ENCODE measurements at places on chromosomes 7 and 10. TPM values are rescaled to one million over a fixed set of nuclear protein-coding genes. Genes with fewer than 3 reads are reported as not detected.

DNA sequence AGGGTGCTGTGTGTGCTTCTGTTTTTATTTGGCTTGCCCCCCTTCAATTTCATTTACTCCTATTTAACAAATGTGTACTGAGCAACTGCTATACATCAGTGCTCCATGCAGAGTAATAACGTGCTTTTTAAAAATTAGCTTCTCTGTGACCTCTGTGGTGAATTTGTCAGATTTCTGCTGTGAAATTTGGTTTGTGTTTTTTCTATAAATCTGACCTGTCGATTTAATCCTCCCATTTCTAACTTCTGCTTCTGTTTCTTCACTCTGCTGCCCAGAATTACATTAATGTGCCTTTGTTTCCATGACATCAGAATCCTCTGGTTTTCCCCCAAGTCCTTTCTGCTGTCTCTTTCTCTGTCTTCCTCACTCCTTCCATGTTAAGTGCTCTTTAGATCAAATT, 123.8 kb upstream of the CACNA2D1 start:
- no peak for DNase-seq

GRCh38 chr10:19877466-19878255, 61.4 kb downstream of the PLXDC2 start:
- DNase-seq = no peak

GRCh38 chr7:4868493-4868892, 6.7 kb upstream of the PAPOLB start:
- no peak for DNase-seq

- no peak for DNase-seq
Observed at GRCh38 chr10:125265579-125265955, 105.2 kb upstream of the CTBP2 start.

DNA sequence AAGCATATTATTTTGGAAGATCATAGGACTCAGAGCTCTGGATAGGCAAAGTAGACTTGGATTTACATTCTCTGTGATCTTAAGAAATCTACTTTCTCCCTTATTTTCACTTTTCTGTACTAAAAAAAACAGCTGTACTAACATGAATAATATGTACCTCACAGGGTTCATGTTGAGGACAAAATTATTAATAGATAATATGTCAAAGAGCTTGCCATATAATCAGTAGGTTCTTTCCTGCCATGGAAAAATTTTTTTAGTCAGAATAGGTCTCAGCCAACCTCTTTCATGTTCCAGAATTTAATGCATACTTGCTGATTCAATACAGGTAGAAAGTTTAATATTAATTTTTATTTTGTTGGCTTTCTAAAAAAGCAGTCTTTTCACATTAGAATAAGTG, 780.3 kb upstream of the C7orf33 start:
- DNase-seq = no peak

DNA sequence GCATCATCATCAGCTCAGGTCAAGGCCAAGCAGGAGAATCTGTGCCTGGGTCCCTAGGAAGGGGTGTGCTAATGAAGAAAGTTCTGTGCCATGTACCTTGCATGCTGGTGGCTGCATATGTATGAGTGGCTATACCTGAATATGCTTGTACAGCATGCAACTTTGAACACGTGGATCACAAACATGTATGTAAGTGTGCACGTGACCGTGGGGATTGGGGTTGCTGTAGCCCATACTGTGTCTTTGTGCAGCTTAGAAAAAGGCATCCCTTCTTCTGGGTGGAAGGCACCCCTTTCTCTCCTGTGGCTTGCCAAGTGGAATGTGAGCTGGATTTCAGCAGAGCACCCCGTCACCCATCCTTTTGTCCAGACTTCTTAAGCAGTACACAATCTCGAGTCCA, 13.8 kb downstream of the EMX2 start:
- no peak for DNase-seq

GRCh38 chr10:64096941-64097340, 575.7 kb downstream of the REEP3 start:
- DNase-seq = no peak

- no peak for DNase-seq
Observed at GRCh38 chr10:130358981-130359650, 222.9 kb downstream of the GLRX3 start.

DNA sequence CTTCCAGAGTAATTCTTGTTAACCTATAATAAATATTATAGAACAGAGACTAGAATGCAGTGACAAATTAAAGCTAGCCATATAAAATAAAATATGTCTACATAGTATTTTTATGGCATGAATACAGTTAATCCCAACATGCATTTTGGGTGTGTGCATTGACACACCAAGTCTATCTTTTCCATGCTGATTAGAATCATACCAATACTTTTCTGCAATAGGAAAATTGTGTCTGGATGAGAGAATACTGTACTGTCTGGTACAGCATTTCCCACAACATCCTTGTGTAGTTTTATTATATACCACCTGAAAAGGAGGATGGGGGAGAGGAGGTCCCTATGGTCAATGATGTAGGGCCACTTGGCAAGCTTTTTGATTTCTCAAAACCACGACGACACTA, 100.3 kb downstream of the ARHGAP21 start:
- no peak for DNase-seq

- DNase-seq = no peak
Observed at GRCh38 chr10:86840498-86840897, 84.1 kb downstream of the BMPR1A start.

DNA sequence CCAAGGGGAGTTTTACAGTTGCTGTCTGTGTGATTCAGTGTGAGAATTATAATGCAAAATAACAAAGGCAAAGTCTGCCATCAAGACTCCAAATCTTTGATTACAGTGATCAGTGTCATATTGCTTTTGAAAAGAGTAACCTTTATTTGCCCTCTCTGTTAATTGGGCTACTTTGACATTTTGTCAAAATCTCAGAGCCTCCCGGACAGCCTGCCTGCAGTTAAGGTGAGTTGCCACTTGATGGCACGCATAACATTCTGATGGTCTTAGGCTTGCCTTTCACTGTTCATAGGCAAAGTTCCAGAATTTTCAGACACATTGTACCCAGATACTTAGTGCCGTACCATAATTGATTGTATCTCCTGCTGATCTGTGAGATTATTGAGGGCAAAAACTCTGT, 253.5 kb downstream of the ABCA13 start:
- DNase-seq = no peak

DNA sequence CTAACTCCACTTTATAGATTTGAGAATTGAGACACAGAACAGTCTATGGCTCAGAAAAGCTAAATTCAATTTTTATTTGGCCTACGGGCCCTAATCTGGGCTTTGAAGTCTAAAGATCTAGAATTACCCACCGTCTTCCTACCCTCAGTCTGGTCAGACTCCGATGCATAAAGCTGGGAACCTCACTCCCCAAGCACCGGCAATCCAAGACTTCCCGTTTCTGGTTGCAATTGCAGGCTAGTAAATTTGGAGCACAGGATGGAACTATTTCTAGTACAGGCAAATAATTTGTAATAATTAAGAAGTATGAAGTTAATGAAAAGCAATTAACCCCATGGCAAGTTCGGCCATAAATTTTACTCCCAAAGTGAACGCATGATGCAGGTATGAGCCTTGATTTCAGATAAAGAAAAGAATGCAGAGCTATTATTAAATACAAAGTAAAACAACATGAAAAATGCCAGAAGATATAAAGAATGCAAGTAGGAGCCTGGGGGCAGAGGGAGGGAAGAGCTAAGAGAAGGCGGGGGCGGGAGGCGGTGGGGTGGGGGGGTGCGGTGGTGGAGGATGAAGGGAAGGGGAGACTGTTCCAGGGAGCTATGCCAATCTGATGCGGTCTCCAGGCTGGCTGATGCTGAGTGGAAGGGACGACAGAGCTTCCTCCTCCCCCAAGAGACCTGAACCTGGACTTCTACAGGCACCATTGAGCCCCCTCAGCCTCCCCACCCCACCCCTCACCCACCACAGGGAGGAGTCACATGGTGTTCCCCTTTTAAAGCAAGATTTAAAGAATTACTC, 45.1 kb downstream of the BPGM start:
- DNase-seq = peak; percentile 74

DNA sequence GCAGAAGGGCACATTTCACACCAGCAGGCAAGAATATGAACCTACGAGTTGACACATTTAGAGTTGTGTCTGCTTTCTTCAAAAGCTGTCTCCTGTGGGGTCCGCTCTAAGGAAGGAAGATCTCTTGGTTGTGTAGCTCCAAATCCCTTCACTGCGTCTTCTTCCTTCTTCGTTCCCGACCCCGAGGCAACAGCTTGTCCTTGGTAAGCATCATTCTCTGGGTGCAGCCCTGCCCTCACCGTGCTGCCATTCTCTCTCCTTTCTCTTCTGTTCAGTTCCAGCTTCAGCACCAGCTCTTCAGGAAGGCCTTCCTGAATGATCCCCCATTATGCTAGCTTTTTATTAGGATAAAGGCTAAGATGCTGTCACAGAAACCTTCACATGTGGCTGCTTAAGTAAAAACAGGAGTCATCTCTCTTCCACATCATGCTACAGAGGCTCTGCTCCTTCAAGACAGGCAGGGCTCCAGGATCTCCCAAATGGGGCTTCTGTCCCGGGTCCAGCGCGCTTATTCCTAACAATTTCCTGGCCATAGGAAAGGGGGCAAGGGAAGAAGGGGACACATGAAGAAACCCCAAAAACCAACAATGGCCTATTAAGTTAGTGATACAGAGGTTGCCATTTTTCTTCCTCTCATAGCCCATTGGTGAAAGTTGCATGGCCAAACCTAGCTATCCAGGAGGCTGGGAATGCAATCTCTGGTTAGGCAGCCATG, 52.2 kb upstream of the SHH start:
- no peak for DNase-seq

- DNase-seq = no peak
Observed at GRCh38 chr7:43754596-43754995, 3.9 kb upstream of the BLVRA start.

DNA sequence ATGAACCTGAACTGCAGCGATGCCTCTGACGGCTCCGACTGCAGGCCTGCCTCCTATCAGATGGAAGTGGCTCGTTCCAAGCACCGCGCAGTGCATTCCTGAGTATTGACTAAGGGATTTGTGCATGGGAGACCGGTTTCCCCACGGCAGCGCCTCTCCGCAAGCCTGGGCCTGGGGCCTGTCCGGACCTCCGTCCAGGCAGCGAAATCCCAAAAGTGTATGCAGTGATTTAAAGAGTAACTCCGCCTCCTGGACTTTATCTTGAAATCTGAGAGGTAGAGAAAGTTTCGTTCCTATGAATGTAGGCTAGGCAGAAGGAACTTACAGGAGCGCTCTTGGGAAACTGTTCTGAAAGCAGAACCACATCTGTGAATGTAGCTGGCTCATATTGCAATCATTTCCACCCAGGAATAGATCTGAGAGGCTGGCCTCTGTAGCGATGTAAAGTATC, 106.2 kb upstream of the CELF2 start:
- peak; percentile 78 for DNase-seq

- DNase-seq = no peak
Observed at GRCh38 chr7:39392151-39392550, 174.1 kb upstream of the YAE1 start.

DNA sequence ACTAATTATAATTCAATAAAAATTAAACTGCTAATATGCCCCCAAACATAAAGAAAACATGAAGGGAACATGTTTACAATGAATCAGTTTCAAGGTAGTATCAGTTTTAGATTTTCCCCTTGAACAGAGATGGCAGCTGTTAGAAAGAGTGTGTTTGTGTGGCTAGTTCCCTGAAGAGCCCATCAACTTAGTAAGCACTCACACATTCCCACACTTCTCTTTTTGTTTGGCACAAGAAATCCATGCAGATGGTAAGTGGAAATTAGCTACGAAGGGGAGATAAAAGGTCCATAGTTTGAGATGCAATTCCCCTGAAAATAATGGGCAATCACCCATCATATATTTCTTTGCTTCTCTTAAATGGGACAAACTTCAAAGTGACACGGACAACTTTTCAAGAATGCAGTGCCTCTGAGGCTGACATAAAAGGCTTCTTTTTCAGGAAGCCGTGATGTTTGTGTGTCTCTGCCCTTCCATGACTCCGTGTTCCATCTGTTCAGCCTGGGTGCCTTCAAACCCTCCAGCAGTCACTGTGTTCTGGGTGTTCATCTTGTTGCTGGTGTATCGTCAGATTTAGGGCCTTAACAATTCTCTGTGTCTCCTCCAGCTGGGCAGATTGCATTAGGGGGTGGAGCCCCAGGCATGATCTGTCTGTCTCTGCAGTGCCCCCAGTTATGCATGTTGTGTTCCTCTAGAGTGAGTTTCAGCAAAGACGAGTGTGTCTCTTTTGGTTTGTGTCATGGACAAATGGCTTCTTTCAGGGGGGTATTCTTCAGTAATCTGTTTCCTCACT, 259.5 kb upstream of the NPY start:
- no peak for DNase-seq

- DNase-seq = no peak
Observed at GRCh38 chr10:43375401-43376020, 4.1 kb downstream of the FXYD4 start.

DNA sequence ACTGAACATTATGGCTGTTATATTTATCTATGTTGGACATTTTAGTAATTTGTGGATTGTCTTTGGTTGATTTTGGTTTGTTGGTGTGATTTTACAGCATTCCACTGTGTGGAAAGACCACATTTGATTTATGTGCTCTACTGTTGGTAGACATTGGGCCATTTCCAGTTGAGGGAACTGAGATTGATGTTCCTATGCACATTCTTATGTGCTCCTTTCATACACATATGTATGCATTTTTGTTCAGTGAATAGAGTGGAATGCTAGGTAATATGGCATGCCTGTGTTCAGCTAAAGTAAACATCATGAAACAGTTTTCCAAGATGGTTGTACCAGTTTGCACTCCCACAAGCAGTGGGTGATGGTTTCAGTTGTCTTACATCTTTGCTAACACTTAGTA, 15.1 kb downstream of the CACNB2 start:
- no peak for DNase-seq

DNA sequence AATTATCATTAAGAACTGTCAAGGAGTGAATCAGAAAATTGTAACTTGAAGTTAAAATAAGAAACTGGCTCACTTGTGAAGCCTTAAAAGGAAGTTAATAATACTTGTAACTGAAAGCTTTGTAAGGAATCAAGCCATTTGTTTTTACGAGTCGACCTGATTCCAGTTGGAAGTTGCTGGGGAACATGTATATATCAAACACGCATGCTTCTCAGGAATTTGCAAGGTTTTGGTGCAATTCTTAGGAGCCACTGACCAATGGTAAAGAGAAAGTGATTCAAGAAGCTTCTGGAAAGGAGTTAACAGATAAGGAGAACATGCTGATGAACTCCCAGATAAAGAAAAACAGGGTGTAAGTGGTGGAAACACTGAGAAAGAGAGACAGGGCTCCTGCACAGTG, 56.4 kb downstream of the ETV1 start:
- no peak for DNase-seq

GRCh38 chr10:59856104-59856503, 50.3 kb downstream of the CCDC6 start:
- DNase-seq = no peak

The SPAM1 gene
- total RNA-seq = not detected

The GBF1 gene
- total RNA-seq = 77.6 TPM

The FAM20C gene
- 21.9 TPM for total RNA-seq

The TFEC gene
- not detected for total RNA-seq

The MINDY4 gene
- total RNA-seq = 2.7 TPM

The SRGN gene
- 446 TPM for total RNA-seq

The HPS1 gene
- 57.2 TPM for total RNA-seq

The NME8 gene
- total RNA-seq = not detected

The IFIT2 gene
- total RNA-seq = 8.3 TPM

The NAPEPLD gene
- total RNA-seq = 3.9 TPM

The HOXA3 gene
- 0.50 TPM for total RNA-seq

The CYP2E1 gene
- total RNA-seq = 0.83 TPM

The FAM180A gene
- total RNA-seq = 5.0 TPM

The VPS41 gene
- 66.9 TPM for total RNA-seq
